ENCODE measurements at places on chromosomes 1 and 21.

DNA sequence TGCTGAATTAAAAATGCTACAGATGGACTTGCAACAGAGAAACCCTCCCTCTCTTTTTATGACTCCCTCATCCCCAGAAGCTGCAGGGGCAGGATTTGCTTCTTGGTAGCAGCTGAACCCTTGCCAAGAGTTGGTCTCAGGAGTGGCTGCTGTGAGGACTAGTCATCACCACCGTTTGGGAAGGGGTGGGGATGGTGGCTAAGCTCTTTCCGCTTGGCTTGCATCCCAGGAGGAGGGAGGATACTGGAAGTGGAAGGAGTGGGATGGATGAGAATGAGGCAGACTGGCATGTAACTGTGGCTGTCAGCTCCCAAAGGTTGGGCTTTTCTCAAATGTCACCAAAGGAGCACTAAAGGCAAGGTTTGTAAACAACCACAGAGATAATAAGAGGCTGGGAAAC lies 50.8 kb upstream of the COL24A1 start:
- DNase-seq: no peak

GRCh38 chr1:6961905-6962477 lies 176.7 kb downstream of the CAMTA1 start:
- no peak for DNase-seq

- no peak for DNase-seq
Measured at GRCh38 chr21:35051287-35051818, 2.3 kb upstream of the RUNX1 start.

- no peak for DNase-seq
Measured at GRCh38 chr1:226602186-226603021, 53.8 kb downstream of the STUM start.

DNA sequence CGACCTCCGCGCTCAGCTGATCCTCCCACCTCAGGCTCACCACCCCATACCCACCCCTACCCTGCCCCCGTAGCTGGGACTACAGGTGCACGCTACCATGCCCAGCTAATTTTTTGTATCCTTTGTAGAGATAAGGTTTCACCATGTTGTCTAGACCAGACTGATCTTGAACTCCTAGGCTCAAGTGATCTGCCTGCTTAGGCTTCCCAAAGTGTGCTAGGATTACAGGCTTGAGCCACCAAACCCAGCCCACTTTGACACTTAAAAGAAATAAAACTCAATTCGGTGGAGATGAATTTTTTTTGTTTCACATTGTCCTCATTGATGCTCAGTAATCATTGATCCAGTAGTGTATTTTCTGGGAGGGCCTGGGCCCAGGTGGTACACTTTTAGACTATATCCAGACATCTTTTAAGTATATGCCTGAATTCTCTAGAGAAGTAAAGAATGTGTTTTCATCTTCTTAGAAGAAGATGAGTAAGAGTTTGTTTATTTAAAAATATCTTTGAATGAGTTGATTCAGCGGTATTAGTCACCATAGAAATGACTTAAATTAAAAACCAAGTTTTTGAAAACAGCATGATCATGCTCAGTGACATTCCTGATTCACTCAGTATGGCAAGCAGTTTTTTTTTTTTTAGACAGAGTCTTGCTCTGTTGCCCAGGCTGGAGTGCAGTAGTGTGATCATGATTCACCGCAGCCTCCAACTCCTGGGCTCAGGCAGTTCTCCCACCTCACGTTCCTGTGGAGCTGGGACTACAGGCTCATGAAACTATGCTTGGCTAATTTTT lies 57.8 kb downstream of the EPB41 start:
- DNase-seq: no peak

DNA sequence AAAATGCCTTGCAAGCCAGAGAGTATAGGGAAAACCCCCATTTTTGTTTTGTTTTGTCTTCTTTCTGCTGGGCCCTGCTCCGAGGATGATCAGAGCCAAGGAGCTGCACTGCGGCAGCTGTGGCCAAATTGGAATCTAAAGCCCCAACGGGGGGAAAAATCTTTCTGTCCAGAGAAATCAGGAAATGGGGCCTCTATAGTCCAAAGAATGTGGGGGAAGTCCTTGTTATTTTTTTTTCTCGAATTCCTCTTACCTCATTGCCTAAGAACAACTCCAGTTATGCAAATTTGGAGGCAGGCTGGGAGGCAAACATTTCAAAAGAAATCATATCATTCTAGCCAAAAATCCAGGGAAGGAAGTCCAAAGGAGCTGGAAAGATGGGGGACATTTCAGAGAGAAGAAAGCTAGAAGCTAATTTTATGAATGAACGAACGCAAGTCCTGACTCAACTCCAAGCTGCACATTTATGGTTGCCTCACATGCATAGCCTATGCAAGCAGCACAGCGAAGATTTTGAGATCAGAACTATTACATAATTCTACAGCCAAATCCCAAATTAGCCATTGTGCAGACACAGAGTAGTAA lies 263.2 kb downstream of the KCTD3 start:
- DNase-seq: no peak

GRCh38 chr1:44037154-44037553 lies 5.9 kb upstream of the SLC6A9 start:
- no peak for DNase-seq

DNA sequence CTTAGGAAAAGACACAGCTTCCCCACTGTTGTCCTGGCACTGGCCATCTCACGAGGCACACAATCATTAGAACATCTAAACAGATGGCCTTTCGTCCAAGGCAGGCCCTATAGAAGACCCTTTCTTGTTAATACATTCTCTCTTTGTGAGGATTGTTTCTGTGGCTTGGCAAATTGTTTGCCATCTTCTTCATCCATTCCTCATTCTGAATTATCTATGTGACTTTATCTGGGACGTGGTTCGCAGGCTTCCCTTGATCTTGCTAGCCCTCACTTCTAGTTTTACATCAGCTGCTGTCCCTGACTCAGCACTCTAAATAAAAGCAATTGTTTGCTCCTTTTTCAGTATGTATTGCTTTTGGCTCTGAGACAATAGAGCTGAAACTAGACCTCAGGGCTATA lies 101.1 kb upstream of the ZC3H11B start:
- DNase-seq: no peak

- no peak for DNase-seq
Measured at GRCh38 chr1:218401441-218401997, 56.4 kb downstream of the TGFB2 start.

- DNase-seq: no peak
Measured at GRCh38 chr1:92924501-92924900, 36.8 kb downstream of the DIPK1A start.

DNA sequence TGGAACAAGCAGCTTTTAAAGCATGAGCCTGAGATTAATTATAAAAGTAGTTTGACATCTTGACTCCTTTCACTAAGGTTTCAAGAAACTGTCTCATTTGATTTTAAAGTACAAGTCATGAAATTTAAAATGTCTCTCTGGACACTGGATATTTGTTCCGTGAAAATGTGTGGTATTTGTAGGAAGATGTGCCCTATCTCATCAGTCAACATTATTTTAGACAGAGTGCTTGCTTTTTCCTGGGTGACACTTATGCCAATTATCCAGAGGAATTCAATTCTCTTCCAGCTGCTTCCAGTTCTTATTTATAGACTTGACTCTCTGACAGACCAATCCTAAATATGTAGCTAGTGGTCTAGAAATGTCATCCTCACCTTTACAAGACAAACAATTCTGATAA lies 300.4 kb downstream of the PLA2G4A start:
- no peak for DNase-seq

DNA sequence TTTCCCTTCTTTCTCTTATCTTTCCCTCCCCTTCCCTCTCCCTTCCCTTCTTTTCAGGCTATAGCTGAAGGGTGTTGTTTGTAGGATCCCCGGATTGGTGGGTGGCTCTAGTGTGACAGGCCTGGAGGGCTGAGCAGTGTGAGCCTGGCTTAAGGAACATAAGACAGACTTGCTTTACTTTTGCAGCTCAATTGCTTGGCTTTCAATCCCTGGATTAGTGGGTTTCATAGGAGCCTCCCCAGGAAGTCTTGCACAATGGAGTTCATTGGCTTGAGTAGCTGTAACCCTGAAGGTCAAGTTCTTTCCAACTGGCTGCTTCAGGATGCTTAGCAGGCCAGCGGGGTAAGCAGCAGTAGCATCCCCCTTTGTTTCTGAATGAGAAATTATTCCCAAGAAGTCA lies 126.7 kb downstream of the CAMTA1 start:
- no peak for DNase-seq

- no peak for DNase-seq
Measured at GRCh38 chr1:192730198-192730597, 78.6 kb upstream of the RGS2 start.

- no peak for DNase-seq
Measured at GRCh38 chr1:21184276-21184675, 7.6 kb upstream of the EIF4G3 start.

- no peak for DNase-seq
Measured at GRCh38 chr1:58848818-58849411, 65.1 kb upstream of the JUN start.

- DNase-seq: no peak
Measured at GRCh38 chr1:14946684-14947238, 206.8 kb upstream of the TMEM51 start.

- no peak for DNase-seq
Measured at GRCh38 chr21:19122356-19122755, 718.8 kb upstream of the TMPRSS15 start.

DNA sequence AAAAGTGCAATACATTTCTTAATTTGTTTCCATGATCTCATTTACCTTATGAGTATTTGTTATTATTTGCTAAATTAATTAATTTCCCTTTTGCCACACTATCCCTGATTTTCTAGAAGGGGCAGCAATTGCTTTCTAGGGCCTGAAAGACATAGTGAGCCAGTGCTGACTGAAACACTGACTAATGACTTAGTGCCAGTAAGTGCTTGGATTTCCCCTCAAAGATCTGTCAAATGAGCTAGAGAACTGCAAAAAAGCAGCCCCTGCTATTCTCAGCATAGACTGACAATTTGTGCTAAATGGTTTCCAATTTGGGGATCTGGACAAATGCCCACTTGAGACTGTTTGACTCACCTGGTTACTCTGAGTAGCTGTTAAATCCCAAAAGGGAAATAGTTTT lies 35.6 kb upstream of the USH2A start:
- no peak for DNase-seq

- no peak for DNase-seq
Measured at GRCh38 chr21:16211339-16212303, 481.8 kb downstream of the USP25 start.

- no peak for DNase-seq
Measured at GRCh38 chr21:31576428-31576827, 83.1 kb upstream of the SOD1 start.

GRCh38 chr1:221548942-221549341 lies 192.9 kb downstream of the DUSP10 start:
- DNase-seq: no peak

DNA sequence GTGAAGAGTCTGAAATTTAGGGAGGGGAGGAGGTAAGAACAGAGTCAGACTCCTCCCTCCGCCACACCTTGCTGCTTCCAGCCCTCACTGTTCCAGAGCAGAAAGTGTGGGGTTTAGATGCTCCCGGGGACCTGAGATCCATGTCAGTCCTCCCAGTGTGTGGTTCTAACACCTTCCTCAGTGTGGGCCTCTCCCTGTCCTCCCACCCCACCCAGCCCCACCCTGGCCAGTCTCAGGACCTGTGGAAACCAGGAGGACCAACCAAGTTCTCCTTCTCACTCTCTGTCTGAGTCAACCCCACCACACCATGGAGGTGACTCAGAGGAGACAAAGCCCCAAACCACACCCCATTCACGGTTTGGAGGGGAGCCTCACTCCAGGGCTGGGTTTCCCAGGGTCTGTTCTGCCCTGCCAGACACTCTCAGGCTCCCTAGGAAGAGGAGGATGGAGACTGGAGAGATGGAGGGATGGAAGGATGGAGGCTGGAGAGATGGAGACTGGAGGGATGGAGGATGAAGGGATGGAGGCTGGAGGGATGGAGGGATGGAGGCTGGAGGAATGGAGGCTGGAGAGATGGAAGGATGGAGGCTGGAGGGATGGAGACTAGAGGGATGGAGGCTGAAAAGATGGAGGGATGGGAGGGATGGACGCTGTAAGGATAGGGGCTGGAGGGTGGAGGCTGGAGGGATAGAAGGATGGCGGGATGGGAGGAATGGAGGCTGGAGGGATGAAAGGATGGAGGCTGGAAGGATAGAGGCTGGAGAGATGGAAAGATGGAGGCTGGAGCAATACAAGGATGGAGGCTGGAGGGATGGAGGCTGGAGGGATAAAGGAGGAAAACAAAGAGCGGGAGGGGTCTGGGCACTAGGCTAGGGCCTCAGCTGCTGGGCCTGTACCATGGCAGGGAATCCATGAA lies 100.9 kb upstream of the RUNX3 start:
- DNase-seq: no peak

DNA sequence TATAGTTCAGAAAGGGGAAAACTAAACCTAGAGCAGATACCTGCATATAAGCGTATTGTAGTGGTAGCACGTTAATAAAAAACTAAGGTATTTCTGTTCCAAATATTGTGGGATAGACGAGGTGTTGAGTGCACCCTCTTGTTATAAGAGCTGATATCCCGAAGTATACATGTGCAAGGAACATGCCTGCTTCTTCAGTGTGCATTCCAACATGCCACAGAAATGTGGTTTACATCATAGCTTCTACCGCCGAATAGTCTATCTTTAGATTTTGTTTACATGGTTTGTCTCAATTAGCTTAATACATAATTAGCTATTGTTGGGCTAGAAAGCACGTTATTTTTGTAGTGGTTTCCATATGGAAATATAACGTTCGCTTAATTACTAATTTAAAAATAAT lies 2.2 kb downstream of the CHRM3 start:
- DNase-seq: no peak

DNA sequence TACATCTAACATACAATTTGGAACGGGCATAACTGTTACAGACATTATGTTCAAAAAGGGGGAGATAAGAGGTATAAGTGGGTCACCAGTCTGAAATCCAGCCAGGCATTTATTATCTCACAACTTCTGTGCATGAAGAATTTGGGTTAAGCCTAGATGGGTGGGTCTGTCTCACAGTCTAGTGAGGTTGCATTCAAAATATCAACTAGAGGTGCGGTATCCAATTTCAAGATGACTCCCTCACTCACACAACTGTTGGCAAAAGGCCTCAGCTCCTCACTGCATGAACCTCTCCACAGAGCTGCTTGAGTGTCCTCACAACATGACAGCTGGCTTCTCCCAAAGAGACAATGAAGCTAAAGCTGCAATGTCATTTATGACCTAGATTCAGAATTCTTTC lies 4.7 kb downstream of the AUNIP start:
- DNase-seq: no peak

- DNase-seq: no peak
Measured at GRCh38 chr1:211531194-211532087, 39.5 kb upstream of the RD3 start.

- DNase-seq: no peak
Measured at GRCh38 chr1:77874804-77875445, 13.5 kb upstream of the NEXN start.

DNA sequence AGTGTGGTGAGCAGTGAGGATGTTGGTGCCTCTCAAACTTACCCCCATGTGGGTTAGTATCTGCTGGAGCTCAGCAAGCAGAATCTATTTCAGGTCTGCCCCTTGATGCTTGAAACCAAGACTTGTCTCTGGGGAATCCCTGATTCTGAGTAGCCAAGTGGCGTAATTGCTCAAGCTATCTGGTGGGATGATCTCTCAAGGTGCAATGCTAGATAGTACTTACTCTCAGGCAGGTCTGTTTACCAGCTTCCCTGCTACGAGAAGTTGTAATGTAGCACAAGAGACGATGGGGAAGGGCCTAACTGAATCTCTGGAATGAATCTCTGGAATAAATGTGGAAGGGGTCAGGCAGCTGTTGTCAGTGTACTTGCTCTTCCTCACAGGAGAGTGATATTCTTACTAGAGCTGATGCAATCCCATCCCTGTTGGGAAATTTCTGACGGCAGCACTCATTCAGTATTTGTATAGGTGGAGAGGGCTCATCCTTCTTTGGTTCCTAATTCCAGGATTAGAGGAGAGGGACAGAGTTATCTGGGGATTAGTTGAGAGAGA lies 65.4 kb downstream of the MACF1 start:
- DNase-seq: no peak

- no peak for DNase-seq
Measured at GRCh38 chr1:163399976-163400601, 78.3 kb downstream of the NUF2 start.
